NCI-H510A treated with DMSO at 0.1 percent for 48 hours (cell line): ENCODE measurements at places on chromosomes 12 and 14.
A peak's percentile ranks its signal among the peaks of the same experiment; 100 is the strongest.

DNA sequence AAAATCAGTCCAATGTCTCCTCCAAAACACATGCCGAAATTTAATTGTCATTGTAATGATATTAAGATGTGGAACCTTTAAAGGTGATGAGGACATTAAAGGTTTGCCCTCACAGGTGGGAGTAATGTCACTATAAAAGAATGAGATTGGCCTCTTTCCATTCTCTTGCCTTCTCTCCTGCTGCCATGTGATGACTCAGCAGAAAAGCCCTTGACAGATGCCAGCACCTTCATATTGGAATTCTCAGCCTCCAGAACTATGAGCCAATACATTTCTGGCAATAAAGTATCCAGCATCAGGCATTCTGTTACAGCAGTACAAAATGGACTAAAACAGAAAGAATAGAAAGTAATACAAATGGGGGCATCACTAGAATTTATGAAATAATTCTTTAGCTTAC is 609.7 kb downstream of the SLC16A7 start:
- no peak for DNase-seq

DNA sequence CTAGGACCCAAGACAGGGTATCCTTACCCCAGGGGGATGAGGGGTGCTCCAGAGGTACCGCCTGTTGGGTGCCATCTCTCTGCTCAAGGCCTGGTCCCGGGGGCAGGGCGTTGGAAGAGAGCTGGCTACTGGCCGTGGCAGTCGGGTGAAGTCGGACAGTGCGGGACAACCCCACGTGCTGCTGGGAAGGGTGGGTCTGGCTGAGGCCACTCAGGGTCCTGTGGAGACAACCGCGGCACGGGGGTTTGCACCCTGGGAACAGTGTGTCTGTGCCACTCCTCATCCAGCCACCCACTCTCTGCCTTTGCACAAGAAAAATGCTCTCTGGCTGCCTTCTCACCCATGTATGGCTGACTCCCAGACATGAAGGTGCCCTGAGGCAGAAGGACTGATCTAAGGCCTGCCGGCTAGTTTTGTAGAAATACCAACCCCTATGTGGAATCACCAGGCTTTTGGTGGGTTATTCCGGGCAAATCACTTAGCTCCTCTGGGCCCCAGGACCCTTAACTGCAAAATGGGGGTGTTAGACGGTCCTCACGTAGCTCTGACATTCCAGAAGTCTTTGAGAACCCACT is 56.5 kb downstream of the LTBP2 start:
- DNase-seq: no peak

- peak; percentile 10 for DNase-seq
Measured at GRCh38 chr14:101412739-101413138, 148.6 kb upstream of the DIO3 start.

GRCh38 chr12:124695861-124696260 is 128.4 kb upstream of the NCOR2 start:
- peak; percentile 47 for DNase-seq

- DNase-seq: no peak
Measured at GRCh38 chr12:68908076-68908475, 24.9 kb downstream of the CPM start.

- DNase-seq: no peak
Measured at GRCh38 chr12:130474599-130475269, 137.0 kb downstream of the PIWIL1 start.

- no peak for DNase-seq
Measured at GRCh38 chr12:12445165-12445881, 88.4 kb downstream of the BORCS5 start.

GRCh38 chr12:10740182-10740581 is 17.1 kb upstream of the YBX3 start:
- DNase-seq: no peak

DNA sequence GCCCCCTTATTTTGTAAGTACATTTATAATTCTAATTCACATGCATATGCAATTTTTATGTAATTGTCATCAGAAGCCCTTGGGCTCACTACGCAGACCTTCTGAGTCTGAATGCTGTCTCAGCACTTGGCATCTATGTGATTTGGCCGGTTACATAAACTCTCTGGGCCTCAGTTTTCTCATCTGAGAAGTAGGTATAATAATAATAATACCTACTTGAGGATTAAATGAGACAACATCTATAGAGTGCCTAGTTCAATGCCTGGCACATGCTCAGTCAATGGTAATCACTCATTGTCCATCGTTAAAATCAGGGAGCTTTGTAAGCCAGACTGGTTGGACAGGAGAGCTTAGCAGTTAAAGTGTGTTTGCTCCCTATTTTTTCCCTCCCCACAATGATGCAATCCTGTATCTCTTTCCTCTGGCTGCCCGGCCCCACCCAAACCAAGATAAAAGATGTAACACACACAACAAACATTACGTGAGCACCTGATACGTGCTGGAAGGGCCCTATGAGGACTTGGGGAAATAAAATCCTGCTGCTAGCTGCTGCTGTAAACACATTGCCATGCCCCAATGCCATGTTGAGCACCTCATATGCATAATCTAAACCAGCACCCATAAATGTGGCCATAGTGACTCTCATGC is 235.0 kb downstream of the CRADD start:
- DNase-seq: no peak

- no peak for DNase-seq
Measured at GRCh38 chr12:132660996-132661395, 26.1 kb downstream of the POLE start.

DNA sequence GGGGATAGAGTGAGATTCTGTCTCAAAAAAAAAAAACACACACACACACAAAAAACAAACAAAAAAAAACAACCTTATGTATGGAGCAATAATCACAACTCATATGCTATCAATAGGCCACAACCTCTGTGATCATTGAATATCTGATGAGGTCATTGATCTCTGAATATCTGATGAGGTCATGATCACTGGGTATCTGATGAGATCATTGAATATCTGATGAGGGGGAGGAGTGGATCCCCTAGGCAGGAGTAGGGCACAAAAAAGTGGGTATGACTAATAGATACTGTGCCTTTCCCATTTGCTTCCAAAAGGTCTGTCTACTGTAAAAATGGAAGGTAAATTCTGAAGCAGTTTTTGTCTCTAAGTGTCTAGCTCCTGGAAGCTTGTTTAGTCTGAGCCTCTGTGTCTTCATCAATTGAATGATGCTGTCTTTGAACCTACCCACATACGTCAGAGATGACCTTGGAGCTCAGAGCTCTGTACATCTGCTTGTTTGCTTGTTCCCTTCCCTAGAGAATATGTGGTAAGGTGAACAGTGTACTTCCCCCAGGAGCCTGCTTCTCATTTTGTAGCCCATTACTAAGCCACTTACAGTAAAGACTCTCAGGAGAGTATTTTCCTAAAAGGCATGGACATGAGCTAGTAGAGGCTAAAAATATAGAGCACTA is 13.6 kb downstream of the PAH start:
- no peak for DNase-seq

GRCh38 chr12:53049571-53050318 is at the start of gene TNS2:
Gene TNS2, plus strand, starts transcription at chr12:53050065. Its CDS starts 121 bp downstream, at chr12:53050186.
- peak; percentile 81 for DNase-seq

GRCh38 chr12:82099216-82099615 is 259.0 kb downstream of the CCDC59 start:
- DNase-seq: no peak

DNA sequence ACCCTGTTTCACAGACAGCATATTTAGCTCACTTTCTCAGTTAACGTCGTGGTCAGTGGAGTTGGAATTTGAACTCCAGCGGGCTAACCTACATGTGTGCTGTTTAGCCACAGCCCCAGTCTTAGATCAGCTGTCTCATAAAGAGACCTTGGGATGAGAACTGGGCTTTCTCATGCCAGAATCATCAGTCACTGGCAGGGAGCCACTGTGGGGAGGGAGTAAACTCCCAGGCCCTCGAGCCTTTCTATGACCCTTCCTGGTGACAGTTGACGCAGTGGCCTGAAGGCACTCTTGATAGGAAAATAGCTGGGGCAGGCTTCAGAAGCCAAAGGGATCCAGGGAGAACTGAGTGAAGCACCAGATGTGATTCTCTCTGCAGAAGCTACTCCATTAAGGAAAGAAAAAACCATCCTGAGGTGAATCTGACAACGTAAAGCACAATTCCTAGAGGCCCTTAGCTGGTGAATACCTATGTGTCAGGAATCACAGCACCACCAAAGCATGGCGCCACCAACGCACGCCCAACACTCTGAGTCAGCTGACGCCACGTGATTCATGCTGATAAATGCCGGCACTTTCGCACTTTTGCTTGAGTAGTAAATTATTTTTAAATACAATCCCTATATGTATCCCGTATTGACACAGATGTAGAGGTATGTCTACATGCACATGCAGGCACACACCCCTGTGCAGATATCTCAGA is 279.6 kb upstream of the TMEM132C start:
- no peak for DNase-seq

DNA sequence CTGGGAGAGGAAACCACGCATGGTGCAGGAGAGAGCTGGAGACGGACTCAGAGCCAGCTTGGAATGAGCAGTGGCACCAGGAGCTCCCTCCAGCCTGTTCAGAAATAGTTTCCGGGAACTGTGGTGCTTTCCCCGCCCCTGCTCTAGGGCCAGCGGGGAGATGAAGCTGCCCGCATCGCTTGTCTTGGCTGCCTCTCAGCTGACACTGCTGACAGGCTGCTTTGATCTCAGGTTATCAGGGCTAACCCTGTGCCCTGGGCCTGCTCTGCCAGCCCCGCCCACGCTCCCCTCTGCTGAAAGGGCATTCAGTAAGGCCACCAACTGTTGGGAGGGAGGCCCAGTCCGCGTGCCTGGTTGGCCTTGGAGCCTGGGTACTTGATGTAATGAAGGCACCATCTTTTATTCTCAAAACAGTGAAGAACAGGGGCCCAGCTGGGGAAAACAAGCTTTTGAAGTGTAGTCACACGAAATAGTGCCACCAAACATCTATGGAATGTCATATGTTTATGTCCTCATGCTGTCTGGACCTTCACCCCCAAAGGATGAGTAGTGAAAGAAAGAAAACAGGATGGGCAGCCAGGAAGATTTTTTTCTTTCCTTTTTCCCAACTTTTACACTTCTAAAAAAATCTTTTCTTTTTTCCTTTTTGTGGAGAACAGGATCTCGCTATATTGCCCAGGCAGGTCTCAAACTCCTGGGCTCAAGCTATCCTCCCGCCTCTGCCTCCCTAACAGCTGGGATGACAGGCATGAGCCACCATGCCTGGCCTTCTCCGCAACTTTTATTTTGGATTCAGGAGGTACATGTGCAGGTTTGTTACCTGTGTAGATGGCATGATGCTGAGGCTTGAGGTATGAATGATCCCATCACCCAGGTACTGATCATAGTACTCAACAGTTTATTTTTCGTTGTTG is 115.9 kb upstream of the TBX3 start:
- peak; percentile 79 for DNase-seq

- no peak for DNase-seq
Measured at GRCh38 chr14:21414137-21414631, 30.4 kb upstream of the SUPT16H start.

DNA sequence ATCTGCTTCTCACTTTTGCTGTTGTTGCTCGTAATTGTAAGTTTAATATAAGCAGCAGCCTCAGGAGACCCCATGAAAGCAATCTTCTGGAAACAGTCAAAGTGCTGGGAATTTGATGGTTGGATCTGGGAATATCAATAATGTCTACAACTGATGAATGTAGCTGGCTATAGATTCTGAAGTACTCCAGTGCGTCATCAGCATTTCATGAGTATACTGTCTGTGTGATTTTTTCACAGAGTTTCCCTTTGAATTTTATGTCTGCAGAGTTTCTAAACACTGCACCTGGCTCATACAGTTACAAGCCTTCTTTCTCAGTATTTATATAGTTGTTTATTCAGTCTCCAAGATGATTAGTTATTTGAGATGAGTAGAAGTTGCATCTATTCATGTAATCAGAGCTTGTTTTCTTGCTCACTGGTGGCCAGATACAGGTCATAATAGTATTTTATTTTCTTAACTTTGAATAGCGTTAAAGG is 222.3 kb downstream of the RAD51B start:
- peak; percentile 18 for DNase-seq

DNA sequence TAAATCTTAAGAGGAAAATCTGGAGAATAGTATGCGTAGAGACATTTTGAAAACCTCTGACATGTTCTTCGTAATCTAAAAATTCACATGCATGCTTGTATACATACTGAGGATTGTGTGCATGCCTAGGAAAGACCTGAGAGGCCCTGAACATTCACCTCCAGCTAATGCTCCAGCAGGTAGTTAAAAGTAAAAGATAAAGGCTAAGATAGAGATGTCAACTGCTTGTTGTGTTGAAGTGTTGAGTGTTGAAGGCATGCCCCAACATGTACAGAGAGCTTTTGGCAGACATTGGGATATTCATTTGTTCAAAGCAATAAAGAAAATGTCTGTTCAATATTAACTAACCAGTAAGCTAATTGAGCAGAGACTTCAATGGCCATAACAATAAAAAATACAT is 118.6 kb upstream of the SYT1 start:
- DNase-seq: peak; percentile 77

GRCh38 chr12:1291601-1292332 is 300.7 kb downstream of the ERC1 start:
- no peak for DNase-seq

- no peak for DNase-seq
Measured at GRCh38 chr12:110917961-110918360, 2.4 kb downstream of the MYL2 start.

DNA sequence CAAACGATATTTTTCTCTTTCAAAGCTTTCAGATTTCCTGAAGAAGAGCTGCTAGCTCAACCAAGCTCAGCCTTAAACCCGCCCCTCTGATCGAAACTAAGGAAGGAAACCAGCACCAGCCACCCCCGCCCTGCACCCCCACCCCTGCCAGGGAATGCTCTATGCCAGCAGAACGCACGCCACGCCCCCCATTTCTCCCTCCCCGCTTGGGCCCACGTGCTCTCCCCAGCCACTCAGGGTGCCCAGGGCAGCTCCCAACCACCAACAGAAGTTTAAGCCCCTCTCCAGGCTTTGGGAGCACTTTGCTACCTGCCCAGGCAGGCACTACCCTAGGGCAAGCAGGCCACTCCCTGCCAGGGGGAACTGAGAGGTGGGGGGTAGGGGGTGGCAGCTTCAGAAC is 18.8 kb upstream of the KRT78 start:
- DNase-seq: peak; percentile 11

DNA sequence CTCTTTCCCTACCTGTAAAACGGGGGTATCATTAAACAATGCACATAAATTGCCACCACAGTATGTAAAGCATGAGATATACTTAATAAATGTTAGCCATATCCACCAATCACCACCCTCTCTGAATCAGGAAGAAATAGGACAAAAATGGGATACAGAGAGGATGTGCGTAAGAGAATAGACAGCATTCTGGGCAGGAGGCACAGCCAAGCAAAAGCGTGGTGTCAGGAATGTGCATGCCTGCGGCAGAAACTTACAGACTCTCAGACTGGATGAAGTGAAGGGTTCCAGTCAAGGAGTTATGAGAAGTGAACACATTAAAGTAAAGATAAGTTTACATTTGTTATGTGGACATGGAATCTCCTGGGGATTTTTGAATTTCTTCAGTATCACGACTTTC is 121.7 kb upstream of the MDM1 start:
- DNase-seq: no peak

- no peak for DNase-seq
Measured at GRCh38 chr14:61636291-61636690, 59.0 kb upstream of the HIF1A start.
